Skeletal muscle cell (primary cell): ENCODE measurements at places on chromosomes 7 and 10.

GRCh38 chr7:158396301-158396905 is 191.2 kb downstream of the PTPRN2 start:
- no peak for DNase-seq

DNA sequence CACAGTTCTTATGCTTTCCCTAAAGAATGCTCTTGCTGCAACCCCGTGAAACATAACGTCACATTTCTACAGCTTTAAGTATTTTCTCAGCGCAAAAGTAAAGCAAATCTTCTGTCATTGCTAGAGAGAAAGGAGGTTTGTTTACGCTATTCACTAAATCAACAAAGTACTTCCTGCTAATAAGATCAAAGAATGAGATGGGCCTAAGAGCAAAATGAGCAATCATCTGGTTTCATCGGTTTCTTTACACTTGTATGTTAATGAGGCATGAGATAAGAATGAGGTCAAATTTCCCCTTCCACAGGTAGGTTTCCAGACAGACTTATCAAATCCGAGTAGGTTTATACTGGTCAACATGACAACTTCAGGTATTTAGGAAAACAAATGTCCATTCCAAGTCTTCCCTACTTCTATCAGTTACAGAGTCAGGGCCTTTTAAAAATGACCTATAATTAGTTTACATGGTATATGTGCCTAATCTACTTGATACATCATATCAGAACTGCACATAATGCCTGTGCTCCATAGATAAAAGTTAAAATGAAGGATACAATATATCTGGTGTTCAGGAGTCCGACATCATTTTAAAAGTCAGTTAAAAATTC is 8.4 kb downstream of the USP6NL start:
- DNase-seq = no peak

DNA sequence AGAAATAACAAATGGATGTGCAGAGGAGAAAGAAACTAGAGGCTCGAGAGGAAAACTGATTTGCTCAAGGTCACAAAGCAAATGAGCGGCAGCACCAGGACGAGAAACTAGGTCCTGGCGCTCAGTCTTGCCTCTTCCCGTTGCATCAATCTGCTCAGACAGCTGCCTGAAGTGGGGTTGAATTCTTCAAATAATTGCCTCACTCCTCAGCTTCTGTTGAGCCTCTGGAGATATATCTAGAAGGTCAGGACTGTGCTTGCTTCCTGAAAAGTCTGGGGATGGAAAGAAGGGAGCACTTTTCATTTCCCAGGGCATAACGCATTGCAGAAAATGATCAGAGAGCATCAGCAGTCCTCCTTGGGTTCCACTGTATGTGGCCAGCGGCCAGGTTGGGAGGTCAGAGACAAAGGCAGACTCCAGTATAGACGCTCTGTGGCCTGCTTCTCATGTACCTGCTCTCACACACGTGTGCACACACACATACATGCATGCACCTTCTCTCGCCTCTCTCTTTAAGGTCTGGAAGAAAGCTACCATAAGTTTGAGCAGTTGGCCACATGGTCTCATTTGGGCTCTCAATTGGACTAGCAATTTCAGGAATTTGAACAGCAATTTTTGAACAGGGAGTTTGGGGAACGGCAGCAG is 83.7 kb upstream of the DUSP5 start:
- no peak for DNase-seq

DNA sequence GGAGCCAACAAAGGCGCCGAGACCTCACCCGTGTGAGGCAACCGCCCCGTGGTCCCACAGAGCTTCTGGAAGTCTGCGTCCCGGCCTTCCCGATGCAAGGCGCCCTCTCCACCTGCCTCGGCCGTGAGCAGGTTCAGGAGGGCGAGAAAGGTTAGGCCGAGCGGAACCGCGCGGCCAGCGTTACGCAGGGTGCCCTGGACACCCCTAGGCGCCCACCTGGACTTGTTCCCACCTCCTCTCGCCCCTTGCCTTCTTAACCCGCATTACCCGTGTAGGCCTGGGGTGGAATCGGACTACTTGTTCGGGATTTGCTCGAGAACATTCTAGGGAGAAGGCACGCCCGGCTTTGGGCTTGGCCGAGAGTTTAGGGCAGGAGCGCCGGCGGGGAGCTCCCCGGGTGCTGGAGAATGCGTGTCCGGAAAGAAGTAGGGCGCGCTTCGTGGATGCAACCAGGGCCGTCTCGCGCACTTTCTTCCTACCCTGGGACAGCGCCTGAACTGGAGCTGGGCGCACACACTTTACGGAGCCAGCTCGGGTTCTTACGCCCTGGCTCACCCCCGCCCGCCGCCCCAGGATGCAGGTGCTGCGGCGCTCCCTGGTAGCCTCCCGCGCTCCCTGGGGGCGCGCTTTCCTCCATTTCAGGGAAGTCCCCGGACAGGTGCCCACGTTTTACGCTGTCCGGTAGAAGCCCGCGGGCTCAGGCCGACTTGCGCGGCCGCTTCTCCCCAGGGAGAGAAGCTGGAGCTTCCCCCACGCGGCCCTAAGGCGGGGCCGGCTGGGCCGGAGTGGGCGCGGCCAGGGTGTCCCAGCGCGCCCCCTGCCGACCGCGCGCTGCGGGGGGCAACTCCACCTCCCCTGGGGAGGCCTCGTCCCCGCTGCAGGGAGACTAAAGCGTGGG is 74.5 kb downstream of the INSIG1 start:
- no peak for DNase-seq

- no peak for DNase-seq
Measured at GRCh38 chr7:101179713-101180112, 380 bp downstream of the NAT16 start.

DNA sequence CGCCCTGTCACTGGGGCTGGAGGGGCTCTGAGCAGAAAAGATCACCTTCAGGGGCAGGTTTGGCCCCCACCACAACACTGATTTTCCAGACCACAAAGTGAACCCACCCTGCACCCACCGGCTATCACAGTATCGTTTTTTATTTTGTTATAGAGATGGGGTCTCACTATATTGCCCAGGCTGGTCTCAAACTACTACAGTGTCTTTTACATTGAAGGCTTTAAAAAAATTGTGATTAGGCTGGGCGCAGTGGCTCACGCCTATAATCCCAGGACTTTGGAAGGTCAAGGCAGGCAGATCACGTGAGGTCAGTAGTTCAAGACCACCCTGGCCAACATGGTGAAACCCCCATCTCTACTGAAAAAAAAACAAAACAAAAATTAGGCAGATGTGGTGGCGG is 125.1 kb downstream of the COL26A1 start:
- no peak for DNase-seq

- no peak for DNase-seq
Measured at GRCh38 chr10:79046326-79046725, 22.4 kb upstream of the ZMIZ1 start.

- DNase-seq = no peak
Measured at GRCh38 chr7:134400859-134401258, 58.0 kb downstream of the AKR1B1 start.
